ENCODE measurements at places on chromosomes 11 and 22. TPM values are rescaled to one million over a fixed set of nuclear protein-coding genes. Genes with fewer than 3 reads are reported as not detected.

GRCh38 chr11:131723088-131723487 lies 352.7 kb downstream of the NTM start:
- no peak for DNase-seq

GRCh38 chr11:113907681-113908080 lies 3.1 kb downstream of the HTR3B start:
- DNase-seq = no peak

GRCh38 chr11:37371346-37371970 lies 773.4 kb upstream of the RAG2 start:
- no peak for DNase-seq

DNA sequence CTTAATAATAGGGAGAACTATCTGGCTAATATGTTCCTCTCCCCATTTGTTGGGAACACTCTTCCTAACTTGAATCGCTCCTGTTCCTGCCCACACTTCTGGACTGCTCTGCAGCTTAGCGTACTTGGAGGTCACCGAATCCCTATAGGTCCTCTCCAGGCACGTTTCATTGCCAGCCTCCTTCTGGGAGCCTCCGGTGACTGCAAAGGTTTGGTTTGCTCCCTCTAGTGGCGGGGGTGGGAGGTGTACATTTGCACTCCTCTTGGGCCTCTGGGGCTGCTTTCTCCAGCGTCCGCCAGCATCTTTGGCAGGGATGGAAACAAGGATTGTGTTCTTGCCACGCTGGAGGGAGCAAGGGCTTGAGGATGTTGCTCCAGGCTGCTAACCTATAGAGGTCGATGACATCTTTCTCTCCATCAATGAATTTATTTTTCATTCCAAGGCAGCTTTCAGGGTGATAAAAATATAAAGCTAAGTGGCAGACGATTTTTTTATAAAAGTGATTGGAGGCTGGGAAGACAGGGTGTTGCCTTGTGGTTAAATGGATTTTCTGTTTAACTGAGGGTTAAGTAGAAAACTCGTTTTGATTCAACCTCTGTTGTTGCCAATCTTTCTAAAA lies 48.7 kb downstream of the TSPAN18 start:
- peak; percentile 89 for DNase-seq

The TRIM29 gene
- 226 TPM for total RNA-seq

The FAM168A gene
- total RNA-seq = 8.2 TPM

- DNase-seq = no peak
These were observed 95.7 kb downstream of the CWC15 start for GRCh38 chr11:94877443-94878200.

GRCh38 chr11:128834157-128834556 lies 32.9 kb downstream of the KCNJ1 start:
- DNase-seq = no peak

The CCDC188 gene
- total RNA-seq = 0.34 TPM

GRCh38 chr11:75474878-75475766 lies 42.1 kb upstream of the KLHL35 start:
- DNase-seq = no peak

DNA sequence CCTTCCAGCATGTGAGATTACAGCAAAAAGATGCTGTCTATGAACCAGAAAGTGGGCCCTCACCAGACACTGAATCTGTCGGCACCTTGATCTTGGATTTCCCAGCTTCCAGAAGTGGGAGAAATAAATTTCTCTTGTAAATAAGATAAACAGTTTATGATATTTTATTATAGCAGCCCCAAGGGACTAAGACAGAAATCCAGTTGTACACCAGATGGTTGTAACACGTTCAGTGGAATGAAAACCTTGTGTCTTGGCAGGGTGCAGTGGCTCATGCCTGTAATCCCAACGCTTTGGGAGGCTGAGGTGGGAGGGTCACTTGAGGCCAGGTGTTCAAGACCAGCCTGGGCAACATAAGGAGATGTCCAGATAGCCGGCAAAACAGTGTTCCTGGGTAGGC lies 61.8 kb downstream of the MCHR1 start:
- no peak for DNase-seq

GRCh38 chr11:85950317-85951048 lies 95.3 kb downstream of the CCDC83 start:
- DNase-seq = no peak

DNA sequence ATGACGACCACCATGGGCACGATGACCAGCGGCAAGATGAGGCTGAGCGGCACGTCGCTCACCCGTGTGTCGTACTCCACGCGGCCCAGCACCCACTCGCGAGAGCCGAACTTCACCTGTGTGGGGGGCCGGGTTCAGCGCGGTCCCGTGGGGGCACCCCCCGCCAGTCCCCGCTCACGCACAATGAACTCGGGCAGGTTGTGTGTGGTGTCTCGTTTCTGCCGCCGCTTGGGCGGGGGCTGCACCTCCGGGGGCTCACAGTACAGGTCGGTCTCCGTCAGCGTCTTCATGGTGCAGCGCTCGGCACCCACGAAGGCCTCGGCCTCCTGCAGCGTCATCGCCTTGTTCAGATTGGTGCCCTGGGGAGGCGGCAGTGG lies 11.2 kb upstream of the MAPK11 start:
- DNase-seq = no peak

- no peak for DNase-seq
These were observed 21.9 kb upstream of the LYVE1 start for GRCh38 chr11:10590218-10590915.

GRCh38 chr22:20237480-20238440 lies 30.4 kb downstream of the RTN4R start:
- no peak for DNase-seq

Measured in HT-29 (cell line).